ENCODE measurements at places on chromosomes 6 and 20.

DNA sequence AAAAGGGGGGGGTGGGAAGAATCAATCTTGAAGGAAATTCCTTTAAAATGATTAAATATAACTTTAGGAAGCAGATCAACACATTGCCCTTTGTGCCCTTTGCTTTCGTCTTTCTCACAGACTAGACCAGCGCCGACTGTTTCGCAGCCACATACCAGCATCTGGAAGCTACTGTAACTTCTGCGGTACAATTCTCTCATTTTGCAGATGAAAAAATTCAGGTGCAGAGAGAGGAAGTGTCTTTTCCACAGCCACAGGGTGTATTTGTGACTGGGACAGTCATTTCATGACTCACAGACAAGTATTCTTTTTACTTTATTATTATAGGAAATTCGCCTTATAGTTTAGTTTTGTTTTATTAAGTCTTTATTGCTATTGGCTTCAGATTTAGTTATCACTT, 84.2 kb downstream of the UST start:
- peak; percentile 39 for DNase-seq

GRCh38 chr6:141463237-141463977, 669.3 kb upstream of the GJE1 start:
- no peak for DNase-seq

GRCh38 chr20:10863337-10864060, 189.7 kb upstream of the JAG1 start:
- no peak for DNase-seq

GRCh38 chr6:15263780-15264374, 18.0 kb downstream of the JARID2 start:
- no peak for DNase-seq

DNA sequence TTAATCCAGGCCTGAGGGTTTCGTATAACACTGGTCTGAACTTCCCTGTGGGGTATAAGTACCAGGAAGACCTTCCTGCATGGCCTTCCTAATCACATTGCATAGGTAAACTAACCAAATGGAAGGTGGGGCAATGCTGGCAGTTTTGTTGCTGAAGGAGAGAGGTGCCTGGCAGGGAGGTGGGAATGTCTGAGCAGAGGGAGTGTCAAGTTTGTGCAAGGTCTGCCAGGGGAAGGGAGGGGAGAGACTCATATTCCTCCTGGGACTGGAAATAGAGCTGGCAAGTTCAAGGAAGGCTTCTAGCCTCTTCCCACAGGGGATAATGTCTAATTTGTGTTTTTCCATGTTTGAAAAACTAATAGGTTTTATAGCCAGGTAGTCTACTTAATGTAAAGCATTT, 70.6 kb downstream of the HDDC2 start:
- DNase-seq: no peak

GRCh38 chr6:107699254-107699653, 124.9 kb downstream of the SCML4 start:
- no peak for DNase-seq

DNA sequence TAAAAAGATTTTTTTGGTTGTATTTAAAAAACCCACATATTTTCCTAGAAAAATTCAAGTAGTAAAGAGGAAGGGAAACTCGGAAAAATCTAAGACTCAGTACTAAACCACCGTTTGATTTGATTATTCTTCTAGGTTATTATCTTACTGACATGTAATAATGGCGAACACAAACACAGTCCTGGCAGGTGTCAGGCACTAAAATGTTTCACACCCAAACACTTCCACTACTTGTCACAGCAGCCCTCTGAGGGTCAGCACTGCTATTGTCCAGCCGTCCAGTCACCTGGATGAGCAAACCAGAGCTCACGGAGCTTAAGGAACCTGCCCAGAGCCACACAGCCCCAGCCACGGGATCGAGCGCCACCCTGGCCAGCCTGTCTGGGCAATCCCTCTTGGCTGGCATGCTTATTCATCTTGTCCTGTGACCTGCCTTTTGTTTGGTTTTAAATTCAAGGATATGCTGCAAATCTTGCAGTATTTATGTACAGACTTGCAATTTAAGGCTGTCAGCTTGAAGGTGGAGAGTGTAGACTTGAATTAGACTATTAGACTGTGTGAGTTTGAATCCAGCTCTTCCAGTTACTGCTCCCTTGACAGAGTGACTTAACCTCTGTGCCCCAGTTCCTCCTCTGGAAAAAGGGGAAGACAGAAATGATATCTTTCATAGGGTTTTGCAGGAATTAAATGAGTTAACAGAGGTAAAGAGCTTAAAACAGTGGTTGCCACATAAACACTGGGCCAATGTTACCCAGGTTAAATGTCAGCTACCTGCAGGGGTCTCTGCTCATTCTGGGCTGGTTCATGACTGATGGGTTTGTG, 82.2 kb downstream of the CDYL start:
- DNase-seq: no peak

DNA sequence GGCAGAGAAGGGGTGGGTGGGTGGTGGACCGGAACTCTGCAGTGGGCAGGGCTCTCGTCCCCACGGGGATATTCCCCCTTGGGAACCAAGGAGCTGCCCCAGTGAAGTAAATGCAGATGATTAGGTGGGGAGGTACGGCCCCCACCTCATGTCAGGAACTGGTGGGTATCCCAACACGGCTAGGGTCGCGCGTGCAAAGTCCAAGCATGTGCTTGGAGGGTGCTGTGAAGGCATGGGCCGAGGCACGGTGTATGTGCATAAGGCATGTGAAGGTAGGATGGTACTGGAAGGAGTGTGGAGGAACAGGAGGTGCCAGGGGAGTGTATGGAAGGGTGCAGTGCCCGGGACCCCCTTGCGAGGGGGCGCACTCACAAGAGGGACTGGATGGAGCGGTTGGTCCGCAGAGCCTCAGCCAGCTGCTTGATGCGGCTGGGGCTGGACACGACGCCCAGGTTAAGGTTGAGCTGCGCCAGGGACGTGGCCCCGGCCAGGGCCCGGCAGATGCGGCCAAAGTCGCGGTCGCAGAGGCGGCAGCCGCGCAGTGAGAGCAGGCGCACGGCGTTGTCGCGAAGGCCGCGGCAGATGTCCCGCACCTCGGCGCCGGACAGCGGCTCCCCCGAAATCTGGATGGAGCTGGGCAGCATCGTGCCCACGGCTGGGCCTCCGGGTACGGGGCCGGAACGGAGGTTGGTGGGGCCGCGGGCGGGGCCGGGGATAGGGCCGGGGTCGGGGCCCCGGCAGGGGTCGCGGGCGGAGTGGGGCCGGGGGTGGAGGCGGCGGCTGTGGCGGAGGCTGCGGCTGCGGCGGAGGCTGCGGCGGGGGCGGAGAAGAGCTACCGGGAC, 783 bp downstream of the LRRC73 start:
- DNase-seq: no peak

GRCh38 chr6:38353310-38354036, 286.3 kb downstream of the BTBD9 start:
- DNase-seq: no peak

- no peak for DNase-seq
Measured at GRCh38 chr6:14224359-14225103, 107.0 kb downstream of the CD83 start.

GRCh38 chr20:44758247-44759101, 12.8 kb downstream of the KCNK15 start:
- DNase-seq: no peak

DNA sequence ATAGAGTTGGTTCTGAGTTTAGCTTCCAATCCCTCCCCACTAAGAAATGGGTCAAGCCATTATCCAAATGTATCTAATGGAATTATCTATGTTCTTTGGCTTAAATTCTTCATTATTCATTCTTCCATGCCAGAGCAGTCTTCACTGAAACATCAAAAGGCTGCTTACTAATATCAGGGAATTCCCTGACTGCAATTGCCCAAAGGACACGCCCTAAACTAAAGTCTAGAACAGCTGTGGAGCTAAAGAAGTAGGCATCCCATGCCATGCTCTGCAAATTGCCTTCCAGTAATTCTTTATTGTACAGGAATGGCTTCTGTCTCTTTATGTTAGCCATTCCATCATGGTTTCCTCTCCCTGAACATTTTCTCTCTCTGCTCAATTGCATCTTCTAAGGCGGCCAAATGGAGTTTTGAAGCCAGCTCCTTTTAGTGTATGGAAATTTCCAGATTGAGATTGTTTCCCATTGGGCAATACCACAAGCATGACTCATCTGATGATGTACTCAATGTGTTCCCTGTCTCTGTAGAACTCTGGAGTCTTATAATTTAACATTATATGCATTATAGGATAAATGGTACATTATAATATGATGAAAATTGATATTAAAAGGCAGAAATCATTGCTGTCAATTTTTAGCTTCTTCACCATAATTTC, 28.8 kb upstream of the TSHZ2 start:
- DNase-seq: no peak

DNA sequence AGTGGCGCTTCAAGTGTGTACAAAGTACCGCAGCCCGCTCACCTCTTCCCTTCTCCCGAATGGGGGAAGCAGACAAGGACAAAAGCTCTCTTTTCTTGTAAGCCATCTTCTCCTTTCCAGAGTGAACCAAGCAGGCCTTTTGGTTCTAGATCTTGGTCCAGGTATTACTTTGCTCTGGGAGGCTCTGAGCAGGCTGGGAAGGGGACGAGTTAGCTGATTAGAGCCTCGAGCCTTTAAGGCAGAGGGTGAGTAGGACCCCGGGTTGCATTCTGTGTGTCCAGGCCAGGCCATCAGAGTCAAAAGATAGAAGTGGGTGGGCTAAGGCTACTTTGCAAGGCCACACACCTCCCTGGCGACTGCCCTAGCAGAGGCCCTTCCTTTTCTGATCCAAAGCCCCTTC, 57.6 kb downstream of the GTF2H5 start:
- DNase-seq: no peak

GRCh38 chr20:8443464-8444072, 311.5 kb downstream of the PLCB1 start:
- no peak for DNase-seq

DNA sequence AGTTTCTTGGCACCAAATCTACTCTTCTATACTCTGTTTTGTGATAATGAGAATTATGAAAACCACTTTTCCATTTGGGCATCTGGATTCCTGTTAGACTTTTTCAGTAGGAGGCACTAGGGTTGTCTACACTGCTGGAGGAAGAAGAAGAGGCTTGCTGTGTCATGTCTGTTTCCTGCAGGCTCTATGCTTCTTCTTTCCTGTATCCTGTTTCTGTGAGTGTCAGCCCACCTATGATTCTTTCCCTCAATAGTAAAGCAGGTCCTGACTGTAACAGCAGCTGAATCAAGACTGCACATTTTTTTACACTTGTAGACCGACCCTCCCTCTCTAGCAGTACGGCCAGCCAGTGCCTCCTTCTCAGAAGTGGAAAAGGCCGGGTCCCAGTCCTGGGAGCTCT, 603.9 kb downstream of the HDGFL1 start:
- DNase-seq: no peak

Data from stimulated activated CD4-positive, alpha-beta T cell treated with anti-CD3 and anti-CD28 coated beads, Interleukin-4, amount 100 ng/mL, for 24 hours (primary cell).